Activated effector memory CD4-positive, alpha-beta T cell treated with Interleukin-2 at 50 U/mL for 16 hours (primary cell): ENCODE measurements at places on chromosomes 1 and 21.

DNA sequence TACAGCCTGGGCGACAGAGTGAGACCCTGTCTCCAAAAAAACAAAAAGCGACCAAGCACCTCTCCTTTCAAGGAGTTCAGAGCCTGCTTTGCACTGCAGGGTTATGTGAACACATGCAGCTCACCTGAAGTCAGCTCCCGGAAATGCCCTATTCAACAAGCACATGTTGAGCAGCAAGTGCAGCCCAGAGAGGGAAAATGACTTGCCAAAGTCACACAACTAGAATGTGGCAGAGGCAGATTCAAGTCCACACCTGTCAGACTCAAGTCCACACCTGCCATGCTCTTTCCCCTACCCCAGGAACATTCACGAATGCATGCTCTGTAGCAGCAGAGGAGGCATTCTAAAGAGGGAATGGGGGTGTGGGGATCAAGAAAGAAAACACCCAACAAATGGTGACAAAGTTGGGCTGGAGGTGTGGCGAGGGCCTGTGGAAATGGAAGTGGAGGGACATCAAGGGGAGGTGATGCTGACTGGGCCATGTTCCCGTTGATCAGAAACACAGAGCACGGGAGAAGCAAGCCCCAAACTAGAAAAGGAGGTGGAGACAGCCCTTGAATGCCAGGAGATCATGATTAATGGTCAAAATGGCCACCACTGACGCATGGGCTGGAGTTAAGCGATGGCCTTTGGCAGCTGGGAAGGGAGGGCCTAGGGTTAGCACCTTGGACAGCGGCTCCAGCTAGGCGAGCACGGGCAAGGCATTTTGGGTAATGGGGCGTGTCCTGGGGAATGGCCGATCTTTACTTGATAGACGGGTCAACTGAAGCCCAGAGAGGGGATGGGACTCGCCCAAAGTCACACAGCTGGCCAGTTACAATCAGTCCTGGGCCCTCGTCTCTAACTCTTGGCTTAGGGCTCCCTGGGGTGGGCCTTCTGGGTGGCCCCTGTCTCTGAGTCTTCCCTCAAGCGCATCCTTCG is 21.5 kb downstream of the RAP1GAP start:
- no peak for DNase-seq

DNA sequence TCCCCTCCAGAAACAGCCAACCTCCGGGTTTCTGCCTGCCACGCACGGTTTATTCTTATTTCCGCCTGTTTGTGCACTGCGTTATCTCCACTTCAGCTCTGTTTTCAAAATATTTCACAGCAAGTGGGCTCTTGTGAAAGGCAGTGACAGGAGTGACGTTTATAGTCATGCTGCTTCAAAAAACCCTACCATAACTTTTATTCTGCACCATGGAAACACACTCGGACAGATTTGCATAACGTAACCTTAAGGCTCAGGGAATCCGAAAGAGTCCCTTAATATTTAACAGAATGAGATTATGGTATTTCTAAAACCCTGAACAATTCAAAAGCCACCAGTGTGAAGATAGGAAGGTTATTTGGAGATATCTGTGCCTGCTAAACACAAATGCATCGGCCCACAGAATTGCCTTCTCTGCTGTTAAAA is 782 bp upstream of the SDE2 start:
- no peak for DNase-seq

- DNase-seq: no peak
Measured at GRCh38 chr21:16020878-16021277, 291.1 kb downstream of the USP25 start.

- DNase-seq: no peak
Measured at GRCh38 chr1:53142226-53142853, at the start of gene SLC1A7. Gene SLC1A7, minus strand, starts transcription at chr1:53142638. Its CDS starts 189 bp downstream, at chr1:53142449.
